CD4-positive, alpha-beta T cell treated with Interferon gamma for 1 hour (primary cell): ENCODE measurements at places on chromosomes 7 and 10.

DNA sequence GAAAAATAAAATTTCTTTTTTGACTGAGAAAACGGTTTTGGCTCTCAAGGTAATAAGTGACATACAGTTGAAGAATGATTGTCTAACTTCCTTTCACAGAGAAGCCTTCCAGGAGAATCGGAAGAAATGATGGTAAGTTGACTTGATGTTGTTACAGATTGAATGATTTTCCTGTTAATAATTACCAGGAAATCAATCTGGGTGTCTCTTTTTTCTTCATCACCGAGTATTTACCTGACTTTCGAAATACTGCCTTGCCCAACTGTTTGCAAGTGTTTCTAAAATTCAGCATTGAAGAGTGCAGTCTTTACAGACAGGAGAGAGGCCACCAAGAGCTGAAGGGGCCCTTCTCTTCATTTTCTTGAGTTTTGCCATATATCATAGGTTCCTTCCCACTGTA lies 4.0 kb downstream of the ITIH2 start:
- DNase-seq: no peak

DNA sequence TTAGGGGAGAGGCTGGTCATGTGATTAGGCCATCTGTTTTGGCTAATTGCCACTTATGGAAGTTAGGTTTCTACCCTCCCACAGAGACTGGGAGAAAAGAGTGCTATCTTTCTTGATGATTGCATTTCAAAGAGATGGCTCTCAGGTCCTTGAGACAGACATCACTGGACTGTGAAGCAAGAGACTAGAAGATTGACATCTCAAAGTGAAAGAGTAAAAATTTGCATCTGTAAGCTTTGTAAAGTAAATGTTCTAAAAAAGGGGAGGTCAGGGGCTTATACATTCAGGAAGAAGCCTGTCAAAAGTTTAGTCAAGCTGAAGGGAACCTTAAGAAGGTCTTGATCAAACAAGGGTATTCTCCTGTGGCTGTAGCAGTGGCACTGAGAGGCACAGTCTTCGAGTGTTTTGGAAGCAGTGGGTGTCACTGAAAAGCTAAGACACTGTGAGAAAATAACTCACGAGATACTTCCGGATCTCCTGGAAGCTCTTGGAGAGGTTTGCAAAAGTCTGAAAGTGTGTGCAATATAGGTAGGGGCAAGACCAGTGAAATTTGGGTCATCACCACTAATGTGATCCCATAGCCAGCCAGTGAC lies 342.1 kb downstream of the PHF14 start:
- DNase-seq: no peak

GRCh38 chr10:72834183-72834825 lies 59.2 kb upstream of the OIT3 start:
- DNase-seq: peak; percentile 30

DNA sequence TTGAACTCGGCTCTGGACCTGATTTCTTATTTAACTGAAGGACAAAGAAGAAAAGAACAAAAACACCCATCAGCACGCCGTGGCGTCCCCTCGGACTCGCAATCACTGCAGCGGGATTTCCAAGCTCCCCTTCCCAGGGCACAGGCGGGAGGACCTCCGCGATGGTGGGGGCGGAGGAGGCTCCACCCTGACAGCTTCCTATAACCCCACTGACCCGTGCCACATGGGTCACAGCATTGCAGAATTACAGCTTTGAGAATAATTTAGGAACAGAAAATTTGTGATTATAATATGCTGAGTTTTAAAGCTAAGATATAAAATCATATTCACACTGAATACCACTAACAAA lies 129.7 kb upstream of the SEC61G start:
- DNase-seq: no peak

GRCh38 chr10:24382045-24382444 lies 173.1 kb downstream of the KIAA1217 start:
- DNase-seq: no peak

DNA sequence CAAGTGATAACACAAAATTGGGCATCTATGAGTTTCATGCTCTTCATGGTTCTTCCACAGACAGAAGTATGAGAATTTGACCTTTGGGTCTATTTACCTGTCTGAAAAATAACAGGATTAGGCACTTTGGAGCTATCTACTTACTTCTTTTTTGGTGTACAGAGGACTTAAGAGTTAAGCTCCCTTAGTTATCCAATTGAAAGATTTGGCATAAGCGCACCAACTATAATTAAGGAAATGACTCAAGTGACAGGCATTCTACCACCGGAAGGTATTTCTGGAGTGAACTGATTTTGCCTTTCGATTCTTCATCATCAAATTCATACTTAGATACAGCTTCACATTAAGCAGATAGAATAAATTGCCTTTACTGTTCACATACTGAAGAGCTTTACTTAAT lies 43.9 kb downstream of the IFIT5 start:
- no peak for DNase-seq

DNA sequence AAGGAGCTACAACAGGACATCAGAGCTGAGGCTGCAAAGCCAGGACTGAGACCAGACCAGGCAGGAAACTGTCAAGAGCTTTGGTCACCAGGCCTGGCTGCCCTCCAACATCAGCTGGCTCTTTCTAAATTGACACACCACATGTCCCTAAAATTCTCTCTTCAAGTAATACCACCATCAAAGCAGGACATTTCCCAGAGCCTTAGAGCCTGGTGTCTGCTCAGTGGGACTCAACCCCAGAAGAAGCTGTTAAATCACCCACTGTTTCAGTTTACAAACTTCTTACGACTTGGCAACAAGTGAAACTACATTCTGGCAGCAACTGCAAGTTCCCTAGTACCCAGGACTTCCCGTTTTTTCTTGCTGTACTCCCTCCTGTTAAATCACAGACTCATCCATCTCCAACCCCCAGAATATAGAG lies 3.8 kb upstream of the IL6 start:
- no peak for DNase-seq

GRCh38 chr10:103884681-103885139 lies 29.3 kb upstream of the SH3PXD2A start:
- DNase-seq: no peak

DNA sequence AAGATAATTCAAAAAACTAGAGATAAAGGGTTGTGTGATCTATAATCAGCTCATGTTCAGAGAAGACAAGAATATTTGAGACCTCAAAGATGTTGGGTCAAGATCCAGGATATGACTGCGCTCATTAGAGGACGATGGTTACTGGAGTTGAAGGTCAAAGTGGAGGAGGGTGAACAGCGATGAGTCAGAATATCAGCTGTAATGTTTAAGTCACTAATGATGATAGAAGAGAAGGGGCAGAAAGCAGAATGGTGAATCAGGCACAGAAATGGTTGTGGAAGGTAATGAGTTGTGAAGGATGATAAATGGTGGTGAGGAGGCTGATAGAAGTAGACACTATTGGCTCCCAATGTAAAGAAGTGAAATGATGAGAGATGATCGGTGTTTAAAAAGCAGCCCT lies 540.3 kb downstream of the INHBA start:
- no peak for DNase-seq

- no peak for DNase-seq
Measured at GRCh38 chr10:105973902-105974301, 1190.6 kb downstream of the SORCS1 start.

- DNase-seq: no peak
Measured at GRCh38 chr10:110118891-110119621, 88.3 kb upstream of the MXI1 start.

- DNase-seq: no peak
Measured at GRCh38 chr7:5479941-5480517, 56.4 kb upstream of the TNRC18 start.

GRCh38 chr10:103905441-103905840 lies 12.5 kb downstream of the STN1 start:
- no peak for DNase-seq

DNA sequence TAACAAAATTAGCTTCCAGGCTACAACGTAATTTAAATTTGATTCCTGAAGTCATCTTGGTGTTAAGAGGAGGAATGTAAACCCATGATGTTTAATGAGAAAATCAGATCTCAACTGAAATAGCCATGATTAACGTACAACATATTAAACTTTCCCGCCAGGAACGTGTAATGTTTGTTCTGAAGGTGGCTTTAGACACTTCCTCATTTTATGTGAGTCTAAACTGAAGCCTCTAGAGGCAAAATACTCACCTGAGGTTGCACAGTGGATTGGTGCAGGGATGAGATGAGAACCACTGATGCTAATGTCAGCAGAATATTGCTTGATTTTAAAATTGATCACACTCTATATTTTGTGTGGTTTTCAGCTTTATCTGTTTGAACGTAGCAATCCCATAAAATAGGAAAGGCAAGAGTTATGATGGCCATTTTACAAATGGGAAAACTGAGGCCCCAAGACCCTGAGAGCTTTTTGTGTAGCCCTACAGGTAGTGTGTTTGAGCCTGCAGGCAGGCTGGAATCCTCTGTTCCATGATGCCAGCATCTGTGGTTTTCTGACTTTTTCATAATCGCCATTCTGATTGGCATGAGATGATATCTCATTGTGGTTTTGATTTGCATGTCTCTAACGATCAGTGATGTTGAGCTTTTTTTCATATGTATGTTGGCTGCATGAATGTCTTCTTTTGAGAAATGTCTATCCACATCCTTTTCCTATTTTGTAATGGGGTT lies 243.7 kb upstream of the BMPER start:
- DNase-seq: no peak

- no peak for DNase-seq
Measured at GRCh38 chr10:4033341-4033896, 248.4 kb upstream of the KLF6 start.

- DNase-seq: no peak
Measured at GRCh38 chr10:34206078-34206934, 608.8 kb downstream of the PARD3 start.
